Activated CD8-positive, alpha-beta T cell treated with anti-CD3 and anti-CD28 coated beads, Interleukin-2, amount 10 ng/mL, durations not matched to agents 7 days and 5 days (primary cell): ENCODE measurements at places on chromosomes 1 and 21.

- no peak for DNase-seq
- H3K36me3 ChIP-seq: peaks cover 8% of the 10 kb centered on the region
- peaks cover 33% of the 10 kb centered on the region for H3K4me1 ChIP-seq
- peak overlapping the region; percentile 69 for H3K27ac ChIP-seq
Observed at GRCh38 chr1:221809091-221810029, 67.5 kb upstream of the DUSP10 start.

GRCh38 chr1:162570718-162571117, 9.2 kb downstream of the UAP1 start:
- peaks cover 16% of the 10 kb centered on the region for H3K36me3 ChIP-seq
- DNase-seq: no peak
- H3K27ac ChIP-seq: no peak overlapping the region
- H3K4me1 ChIP-seq: peaks cover 7% of the 10 kb centered on the region

DNA sequence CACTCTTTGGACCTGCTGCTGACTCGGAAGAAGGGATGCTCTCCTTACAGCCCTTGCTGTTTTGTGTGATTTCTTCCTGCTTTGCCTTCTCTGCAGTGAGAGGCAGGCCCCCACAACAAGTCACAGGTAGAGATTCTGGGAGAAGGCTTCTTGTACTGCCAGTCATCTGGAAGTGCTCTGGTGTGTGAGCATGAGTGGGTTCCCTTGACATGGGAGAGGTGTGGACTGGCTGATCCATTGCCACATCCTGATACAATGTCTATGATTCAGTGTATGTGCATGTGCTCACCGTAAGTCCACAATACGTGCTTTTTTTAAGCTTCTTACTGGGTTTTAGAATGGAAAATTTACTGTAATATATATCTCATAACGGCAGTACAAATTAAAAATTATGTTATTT, 46.0 kb upstream of the PLA2G4A start:
- peaks cover 2% of the 10 kb centered on the region for H3K27me3 ChIP-seq
- no peaks in the 10 kb centered on the region for H3K4me1 ChIP-seq
- no peak overlapping the region for H3K27ac ChIP-seq
- no peak overlapping the region for H3K4me3 ChIP-seq
- no peak for DNase-seq
- no peaks in the 10 kb centered on the region for H3K36me3 ChIP-seq

DNA sequence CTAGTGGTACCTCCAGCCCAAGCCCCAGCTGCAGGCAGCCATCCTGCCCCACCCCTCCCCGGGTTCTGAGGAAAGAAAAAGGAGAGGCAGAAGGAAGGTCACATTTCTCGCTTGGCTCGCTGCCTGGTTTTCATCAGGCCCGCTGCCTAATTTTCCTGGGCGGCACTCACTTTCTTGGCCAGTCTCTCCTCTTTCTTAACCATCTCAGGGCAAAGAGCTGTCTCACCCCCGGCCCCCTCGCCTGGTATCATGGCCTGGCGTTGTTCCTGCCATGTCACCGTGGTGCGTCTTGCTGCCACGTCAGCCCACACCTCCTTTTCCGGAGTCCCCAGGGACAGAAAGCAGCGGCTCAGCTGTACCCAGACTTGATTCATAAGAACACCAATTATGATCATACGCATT, 26.6 kb upstream of the CASZ1 start:
- peaks cover 5% of the 10 kb centered on the region for H3K27me3 ChIP-seq
- H3K4me3 ChIP-seq: no peak overlapping the region
- no peak overlapping the region for H3K27ac ChIP-seq
- no peak for DNase-seq

DNA sequence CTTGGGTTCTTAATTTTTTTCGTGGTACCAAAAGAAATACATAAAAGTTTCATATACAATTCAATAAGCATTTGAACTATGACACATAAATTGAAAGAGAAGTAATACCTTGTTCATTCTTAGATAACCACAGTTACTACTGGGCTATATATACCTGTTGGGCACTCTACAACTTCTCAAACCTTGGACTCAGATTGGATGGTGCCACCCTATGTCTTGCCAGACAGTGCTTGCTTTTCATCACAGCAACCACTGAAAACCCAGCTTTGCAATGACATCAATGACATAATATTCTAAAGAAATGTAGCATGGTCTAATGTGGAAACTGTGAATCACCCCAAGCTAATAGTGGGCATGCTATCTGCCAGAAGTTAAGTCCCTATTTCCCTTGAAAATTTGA, 62.8 kb upstream of the DPH5 start:
- no peak overlapping the region for H3K4me3 ChIP-seq
- no peak overlapping the region for H3K27ac ChIP-seq
- H3K27me3 ChIP-seq: no peaks in the 10 kb centered on the region
- peaks cover 34% of the 10 kb centered on the region for H3K4me1 ChIP-seq
- no peak for DNase-seq

- H3K4me1 ChIP-seq: peaks cover 25% of the 10 kb centered on the region
- H3K27me3 ChIP-seq: no peaks in the 10 kb centered on the region
- H3K36me3 ChIP-seq: peaks cover 36% of the 10 kb centered on the region
- no peak for DNase-seq
Observed at GRCh38 chr1:28280501-28280900, 21.2 kb downstream of the SESN2 start.

DNA sequence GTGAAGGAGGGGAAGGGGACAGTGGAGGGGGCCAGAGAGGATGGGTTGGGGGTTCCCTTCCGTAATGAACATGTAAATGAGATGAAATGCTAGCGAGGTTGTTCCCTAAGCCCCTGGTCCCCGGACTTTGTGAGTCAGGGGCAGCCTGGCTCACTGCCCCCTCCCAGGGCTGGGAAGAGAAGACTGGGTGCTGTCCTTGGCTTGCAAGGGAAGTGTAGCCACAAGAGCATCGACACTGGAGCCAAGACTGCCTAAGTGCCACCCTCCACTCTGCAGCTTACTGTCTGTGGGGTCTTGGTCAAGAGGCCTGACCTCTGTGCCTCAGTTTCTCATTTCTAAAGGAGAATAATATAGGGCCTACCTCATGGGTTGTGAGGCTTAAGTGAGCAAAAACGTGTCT, 483 bp downstream of the PEAR1 start:
- H3K4me1 ChIP-seq: peaks cover 43% of the 10 kb centered on the region
- H3K27me3 ChIP-seq: peaks cover 52% of the 10 kb centered on the region
- no peak for DNase-seq

DNA sequence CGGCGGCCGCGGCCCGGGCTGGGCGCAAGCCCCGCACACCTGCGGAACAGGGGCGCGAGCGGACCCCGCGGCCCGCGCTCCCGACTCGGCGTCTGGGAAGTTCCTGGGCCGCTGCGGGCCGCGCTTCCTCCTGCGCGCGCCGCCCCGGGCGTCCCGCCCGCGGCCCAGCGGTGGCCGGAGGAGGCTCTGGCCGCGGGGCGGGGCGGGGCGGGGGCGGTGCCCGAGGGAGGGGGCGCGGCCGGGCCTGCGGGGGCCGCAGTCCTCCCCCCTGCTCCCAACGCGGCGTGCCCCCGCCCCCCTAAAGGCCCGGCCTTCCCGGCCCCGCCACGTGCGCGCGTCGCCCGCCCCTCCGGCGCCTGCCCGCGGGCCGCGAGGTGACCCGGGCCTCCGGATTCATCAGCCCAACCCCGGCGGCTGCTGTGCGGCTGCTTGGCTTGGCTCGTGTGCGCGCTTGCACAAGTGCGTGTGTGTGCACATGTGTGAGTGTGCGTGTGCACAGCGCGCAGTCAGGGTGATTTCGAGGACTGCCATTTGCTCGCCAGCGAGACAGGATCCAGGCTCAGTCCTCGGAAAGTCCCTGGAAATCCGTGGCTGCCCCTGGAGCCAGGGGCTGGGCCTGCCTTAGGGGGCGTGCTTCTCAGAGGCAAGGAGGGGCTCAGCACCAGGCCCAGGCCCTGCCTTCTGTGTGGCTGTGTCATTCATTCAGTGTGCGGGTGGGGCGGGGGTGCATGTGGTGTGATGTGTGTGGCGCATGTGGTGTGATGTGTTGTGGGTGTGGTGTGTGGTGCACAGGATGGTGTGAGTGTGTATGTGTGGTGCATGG, at the start of gene C2CD2:
C2CD2 (minus strand) TSS at position 188 of the 823 bp plus-strand sequence. CDS start 370 bp downstream, outside the sequence.
- peak within 1 kb of the TSS; percentile 3 for H3K27ac ChIP-seq
- H3K36me3 ChIP-seq: no peaks in the 10 kb centered on the region
- DNase-seq: no peak
- peak within 1 kb of the TSS; percentile 21 for H3K4me3 ChIP-seq

- DNase-seq: peak; percentile 41
- peaks cover 57% of the 10 kb centered on the region for H3K36me3 ChIP-seq
- peaks cover 5% of the 10 kb centered on the region for H3K4me1 ChIP-seq
- no peak overlapping the region for H3K4me3 ChIP-seq
- H3K27ac ChIP-seq: no peak overlapping the region
Observed at GRCh38 chr1:113835686-113836290, 23.5 kb upstream of the RSBN1 start.
